ENCODE measurements at places on chromosomes 3 and 15.

DNA sequence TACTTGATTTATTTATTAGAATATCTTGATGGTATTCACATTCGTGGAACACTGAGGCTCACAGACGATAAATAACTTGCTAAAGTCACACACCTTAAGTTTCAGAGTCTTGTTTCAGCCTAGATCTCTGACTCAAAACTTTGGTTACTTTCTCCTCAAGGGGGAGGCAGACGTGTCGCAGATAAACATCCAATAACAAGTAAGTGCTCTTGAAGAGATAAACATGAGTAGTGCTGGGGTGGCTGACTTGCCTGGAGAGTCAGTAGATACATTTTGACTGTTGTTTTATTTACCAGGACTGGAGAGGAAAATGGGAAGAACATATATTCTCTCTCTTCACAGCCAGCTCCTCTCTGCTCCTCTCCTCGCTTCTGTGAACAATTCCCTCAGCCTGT lies 31.3 kb downstream of the FBXO45 start:
- DNase-seq = no peak

DNA sequence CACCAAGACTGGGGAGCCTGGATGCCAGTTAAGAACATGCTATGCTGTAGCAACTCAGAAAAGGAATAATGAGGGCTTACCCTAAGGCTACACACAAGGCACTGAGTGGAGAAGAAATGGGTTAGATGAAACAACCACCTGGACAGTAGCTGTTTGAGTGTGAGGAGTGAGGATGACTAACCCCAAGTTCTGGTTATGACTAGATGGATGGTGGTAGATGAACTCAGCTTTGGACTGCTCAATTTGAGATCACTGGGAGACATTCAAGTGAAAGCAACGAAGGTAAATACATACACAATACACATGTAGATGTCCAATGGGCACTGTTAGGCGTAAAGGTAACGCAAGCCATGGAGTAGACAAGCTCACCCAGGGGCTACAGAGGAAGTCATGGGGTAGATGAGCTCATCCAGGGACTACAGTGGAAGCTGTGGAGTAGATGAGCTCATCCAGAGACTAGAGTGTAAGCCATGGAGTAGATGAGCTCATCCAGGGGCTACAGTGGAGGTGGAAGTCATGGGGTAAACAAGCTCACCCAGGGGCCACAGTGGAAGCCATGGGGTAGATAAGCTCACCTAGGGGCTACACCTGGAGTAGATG lies 98.3 kb downstream of the ANO10 start:
- DNase-seq = no peak

DNA sequence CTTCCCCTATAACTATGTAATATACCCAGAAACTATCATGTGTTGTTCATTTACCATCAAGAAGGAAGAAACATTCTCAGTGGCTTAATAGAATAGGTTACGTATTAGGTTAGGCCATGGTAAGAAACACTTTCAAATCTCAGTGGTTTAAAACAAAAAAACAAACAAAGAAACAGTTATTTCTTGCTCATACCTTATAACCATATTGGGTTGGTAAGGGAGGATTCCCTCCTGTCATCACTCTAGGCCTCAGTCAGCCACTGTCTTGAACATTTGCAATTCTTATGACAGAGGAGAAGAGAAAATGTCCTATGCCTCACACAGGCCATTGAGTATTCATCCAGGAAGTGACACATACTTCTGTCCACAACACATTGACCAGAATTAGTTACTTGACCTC lies 727.7 kb upstream of the NECTIN3 start:
- no peak for DNase-seq

DNA sequence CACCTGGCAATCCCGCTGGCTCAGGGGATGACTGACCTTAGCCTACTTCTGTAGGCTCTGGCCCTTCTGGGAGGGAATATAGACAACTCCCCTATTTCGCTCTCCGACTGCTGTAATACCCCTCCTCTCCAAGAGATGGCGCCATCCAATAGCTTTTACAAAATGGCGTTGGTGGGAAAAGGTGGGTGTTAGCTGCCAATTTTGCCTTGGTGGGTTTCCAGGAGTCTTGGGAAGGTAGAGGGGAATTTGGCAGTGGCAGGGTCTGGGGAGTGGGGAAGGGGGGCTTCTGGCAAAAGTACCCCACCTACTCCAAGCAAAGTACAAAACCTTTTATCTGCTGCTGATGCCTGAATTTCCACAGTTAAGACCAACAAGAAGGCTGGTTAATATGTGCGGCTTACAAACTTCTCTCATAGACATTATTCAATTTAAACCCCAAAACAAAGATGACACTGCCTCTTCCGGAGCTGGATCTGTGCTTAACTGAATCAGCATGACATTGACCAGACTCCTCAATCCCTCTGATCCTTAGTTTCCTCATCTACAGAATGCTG lies 62.1 kb downstream of the RASGRF1 start:
- DNase-seq = no peak

GRCh38 chr3:148604270-148605085 lies 93.2 kb upstream of the AGTR1 start:
- no peak for DNase-seq

- DNase-seq = no peak
These were observed 9.7 kb downstream of the SLTM start for GRCh38 chr15:58923696-58924300.

DNA sequence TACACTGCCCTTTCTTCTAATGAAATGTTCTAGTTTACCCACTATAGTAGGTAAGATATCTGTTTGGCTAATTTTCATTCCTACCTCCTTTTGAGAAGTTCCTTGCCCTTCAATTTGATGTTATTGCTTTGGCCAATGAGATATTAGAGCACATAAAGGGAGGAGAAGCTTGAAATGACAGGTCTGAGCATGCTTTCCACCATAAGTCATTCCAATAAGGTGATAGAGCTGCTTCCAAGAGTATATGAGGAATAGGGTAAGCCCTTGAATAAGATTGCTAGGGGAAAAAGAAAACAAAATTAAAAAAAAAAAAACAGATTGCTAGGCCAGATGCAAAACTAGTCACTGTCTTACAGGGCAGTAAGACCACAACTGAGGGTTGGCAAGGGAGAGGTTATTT lies 78.9 kb upstream of the TRIM42 start:
- no peak for DNase-seq

- DNase-seq = no peak
These were observed 17.5 kb downstream of the COPS2 start for GRCh38 chr15:49137861-49138260.

- DNase-seq = no peak
These were observed 70.5 kb downstream of the RPL39L start for GRCh38 chr3:187068787-187069186.

DNA sequence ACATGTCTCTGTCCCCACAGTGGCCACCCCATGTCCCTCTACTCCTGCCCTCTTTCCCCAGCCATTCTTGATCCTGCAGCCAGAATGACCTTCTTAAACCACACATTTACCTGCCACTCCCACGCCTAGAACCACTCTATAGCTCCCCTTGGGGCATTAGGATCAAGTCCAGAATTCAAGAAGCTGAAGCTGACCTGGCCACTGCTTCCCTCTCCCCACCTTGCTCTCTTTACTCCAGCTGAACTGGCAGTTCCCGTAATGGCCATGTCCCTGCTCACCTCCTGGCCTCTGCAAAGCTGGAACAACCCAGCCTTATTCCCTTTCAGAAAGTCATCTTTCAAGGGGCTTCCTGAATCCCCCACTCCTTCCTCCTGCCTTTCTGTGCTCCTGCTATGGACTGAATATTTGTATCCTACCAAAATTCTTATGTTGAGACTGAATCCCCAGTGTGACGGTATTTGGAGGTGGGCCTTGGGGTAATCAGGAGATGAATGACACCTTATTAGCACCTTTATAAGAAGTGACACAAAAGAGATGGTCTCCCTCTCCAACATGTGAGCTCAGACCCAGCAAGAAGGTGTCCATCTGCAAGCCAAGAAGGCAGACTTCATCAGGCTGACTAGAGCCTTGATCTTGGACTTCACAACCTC lies 3.8 kb downstream of the CSRNP1 start:
- DNase-seq = no peak

DNA sequence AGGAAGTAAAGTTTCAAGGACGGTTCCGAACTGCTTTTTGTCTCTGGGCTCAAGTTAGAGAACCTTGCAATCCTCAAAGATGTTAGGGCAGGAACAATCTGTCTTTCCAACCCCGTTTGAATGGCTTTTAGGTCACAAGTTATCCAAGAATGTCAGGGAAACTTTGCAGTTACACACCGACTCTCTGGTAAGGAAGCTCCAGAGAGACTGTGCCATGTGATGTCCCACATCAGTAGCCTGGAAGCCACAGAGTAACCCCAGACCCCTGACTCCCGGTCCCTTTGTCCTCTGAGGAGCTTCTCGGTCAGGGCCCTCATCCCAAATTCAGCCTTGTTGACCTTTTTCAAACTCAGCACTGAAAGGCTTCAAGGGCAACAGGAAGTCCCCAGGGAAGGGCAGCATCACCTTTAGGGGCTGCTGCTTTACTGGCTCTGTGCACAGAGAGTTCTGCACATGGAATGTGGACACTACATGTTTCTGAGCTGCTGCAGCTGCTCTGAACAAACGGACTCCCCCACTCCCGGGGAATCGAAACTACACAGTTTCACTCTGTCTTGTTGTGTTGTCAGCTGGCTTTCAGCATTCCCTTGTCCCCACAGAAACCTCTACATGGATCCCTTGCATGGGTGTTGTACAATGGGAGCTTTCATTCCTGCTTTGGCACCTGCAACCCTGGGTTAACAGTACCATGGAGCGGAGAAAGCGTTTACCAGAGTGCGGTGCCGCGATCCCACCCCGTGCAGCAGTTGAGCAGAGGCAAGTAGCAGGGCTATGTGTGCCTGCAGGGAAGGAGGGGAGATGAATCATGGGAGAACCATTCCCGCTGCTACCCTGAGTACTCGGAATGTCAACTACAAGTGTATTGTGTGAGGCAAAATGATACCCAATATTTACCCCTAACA lies 408.2 kb upstream of the THBS1 start:
- no peak for DNase-seq

DNA sequence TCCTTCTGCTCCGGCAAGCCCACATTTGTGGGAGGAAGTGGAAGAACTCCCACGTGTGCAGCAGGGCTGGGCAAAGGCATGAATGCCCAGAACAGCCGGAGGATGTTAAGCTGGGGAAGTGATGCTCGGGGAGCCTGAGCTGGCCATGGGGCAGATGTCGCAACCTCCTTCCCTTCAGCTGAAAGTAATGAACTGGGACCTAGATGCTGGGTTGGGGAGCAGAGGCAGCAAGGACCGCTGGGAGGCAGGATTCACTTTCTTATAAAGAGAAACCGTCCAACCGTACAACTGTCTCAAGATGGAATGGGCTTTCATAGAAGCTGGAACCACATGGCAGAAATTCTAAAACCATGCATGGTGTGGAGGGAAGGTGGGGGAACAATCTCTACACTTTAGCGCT lies 290.9 kb downstream of the OCA2 start:
- DNase-seq = no peak

- DNase-seq = no peak
These were observed 7.6 kb downstream of the CORO2B start for GRCh38 chr15:68586274-68586961.

DNA sequence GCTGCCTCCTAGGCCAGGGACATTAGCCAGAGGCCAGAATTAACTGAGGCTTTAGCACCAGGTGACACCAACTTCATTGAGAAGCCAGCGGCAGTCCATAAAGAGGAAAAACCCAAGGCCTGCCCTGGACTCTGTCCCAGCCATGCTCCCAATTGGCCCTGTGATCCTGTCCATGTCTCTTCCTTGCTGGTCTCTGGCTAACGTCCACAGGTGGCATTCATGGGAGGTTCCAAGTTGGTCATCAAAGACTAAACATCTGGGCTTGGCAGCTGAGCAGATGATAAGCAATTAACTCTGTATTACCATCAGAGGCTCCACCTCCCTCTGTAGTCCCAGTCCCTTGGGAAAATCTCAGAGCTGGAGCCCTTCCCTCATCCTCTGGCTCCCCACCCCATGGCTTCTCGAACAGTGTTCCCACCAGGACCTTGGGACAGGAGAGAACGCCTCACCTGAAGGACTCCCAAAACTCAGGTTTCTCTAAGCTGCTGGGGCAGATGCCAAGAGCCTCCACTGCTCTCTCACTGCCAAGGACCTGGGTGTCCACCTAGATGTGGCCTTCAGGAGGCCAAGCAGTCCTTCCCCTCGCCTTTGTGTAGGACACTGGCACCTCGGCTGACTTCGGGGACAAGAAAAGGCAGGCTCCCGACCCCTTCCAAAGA lies 40.4 kb downstream of the GOLGA6A start:
- no peak for DNase-seq

- no peak for DNase-seq
These were observed 46.2 kb downstream of the CRTAP start for GRCh38 chr3:33159981-33160380.

- no peak for DNase-seq
These were observed 18.9 kb downstream of the TLE3 start for GRCh38 chr15:70078578-70079417.

- no peak for DNase-seq
These were observed 80.1 kb upstream of the HERC1 start for GRCh38 chr15:63913786-63914315.

GRCh38 chr3:100988080-100988479 lies 5.1 kb downstream of the ABI3BP start:
- DNase-seq = no peak

- no peak for DNase-seq
These were observed 51.8 kb downstream of the SPRED1 start for GRCh38 chr15:38304481-38304880.

DNA sequence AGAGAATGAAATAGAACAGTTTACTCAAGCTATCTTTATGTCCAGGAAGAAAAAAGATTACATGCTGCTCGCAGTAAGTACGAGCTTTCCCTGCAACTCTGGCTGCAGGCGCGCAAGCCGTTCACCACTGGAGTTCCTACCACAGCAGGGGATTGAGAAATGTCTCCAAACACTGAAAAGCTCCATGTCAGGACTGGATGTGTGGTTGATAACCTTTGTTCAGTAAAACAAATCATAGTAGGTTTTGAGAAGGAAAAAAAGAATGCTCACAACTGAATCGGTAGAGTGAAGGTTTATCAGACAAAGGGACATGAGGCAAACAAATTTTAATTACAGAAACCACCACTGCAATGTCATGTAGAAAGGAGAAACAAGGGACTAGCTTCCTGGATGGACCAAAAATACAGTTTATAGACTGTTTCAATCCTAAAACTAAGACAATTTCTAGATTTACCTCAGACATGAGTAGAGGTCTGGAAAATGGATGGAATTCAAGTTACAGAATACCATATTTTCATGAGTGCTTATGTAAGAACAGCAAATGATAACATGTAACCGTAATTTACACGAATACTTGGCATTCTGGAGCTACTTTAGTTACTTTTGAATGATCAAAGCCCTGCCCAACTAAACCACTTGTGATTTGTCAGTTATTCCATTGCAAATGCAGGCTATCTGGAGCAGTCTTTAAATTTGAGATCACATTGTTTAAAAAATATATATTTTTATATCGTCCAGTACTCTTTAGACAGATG lies 471.1 kb downstream of the SHQ1 start:
- DNase-seq = no peak

Data from left cardiac atrium (tissue), 4 donors.